ENCODE measurements at places on chromosomes 6 and 20.

GRCh38 chr20:40545478-40545877 lies 143.6 kb downstream of the MAFB start:
- no peak for DNase-seq

GRCh38 chr20:32315891-32316290 lies 38.4 kb downstream of the KIF3B start:
- no peak for DNase-seq

GRCh38 chr6:157186785-157187181 lies 136.5 kb downstream of the TMEM242 start:
- no peak for DNase-seq

DNA sequence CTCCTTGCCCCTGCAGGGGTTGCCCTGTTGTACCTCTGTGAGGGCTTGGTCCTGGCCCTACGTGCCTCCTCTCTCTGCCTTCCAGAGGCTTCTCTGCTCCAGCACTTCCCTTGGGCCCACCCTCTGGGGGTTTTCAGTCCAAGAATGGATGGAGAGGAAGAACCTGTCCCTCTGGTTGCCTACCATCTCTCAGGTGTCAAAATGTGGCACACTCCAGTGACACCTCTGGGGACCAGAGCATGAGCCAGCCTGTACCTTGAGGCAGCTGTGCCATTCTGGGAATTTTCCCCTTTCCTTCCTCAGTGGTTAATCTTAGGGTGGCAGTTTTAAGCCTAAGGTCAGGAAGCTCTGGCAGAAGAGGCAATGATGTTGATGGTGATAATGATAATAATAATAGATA lies 115.2 kb upstream of the ARMC2 start:
- DNase-seq: no peak

DNA sequence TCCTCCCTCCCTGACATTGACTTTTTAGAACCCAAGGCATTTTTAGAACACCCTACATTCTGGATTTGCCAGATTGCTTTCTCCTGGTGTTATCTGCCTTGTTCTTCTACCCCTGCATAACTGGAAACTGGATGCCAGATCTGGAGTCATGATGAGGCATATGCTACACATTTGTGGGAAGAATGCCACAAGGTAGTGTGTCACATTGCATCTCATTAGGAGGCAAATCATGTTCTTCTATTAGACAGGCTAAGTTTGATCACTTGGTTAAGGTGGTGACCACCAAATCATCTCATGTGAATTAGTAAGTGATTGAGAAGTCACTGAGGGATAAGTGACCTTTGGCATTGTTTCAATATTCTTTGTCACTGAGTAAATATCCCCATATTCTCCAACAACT lies 12.9 kb upstream of the NKX2-2 start:
- DNase-seq: no peak

- no peak for DNase-seq
These were observed 53.7 kb downstream of the HFE start for GRCh38 chr6:26140967-26141294.

DNA sequence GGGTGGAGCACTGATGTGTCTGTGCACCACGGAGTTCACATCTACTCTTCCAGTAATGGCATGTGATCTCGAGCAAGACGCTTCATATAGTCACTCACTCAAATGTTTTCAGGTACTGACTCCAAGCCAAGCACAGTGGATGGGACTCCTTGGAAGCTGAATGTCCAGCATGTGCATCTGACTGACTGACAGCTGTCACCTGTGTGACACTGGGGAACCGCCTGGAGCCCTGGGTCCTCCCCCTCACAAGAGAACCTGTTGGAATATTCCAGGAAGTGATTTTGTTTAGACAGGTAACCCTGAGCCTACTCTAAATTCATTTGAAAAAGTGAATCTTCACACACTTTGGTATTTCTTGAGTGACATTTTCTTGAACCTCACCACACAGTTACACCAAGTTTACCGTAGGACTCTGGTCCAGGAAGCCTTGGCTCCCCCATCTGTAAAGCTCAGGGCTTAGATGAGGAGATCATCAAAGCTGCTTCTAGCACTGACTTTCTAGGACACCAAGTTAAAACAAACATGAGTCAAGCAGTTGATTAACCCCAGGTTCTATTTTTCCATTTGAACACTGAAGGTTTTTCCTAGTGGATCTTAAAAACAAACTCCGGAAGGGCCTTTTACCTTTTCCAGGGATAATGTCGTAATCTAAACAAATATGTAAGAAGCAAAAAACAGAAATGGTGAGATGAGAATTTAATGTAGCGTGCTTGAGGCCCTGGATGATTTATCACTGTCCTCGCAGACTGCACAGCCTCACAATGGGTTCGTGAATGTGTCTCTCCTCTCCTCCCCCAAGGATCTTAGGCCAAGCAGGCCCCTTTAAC lies 50.1 kb downstream of the EDN3 start:
- DNase-seq: no peak

GRCh38 chr6:2979819-2980464 lies 8.6 kb upstream of the SERPINB6 start:
- DNase-seq: no peak

GRCh38 chr6:92114797-92115196 lies 1304.6 kb downstream of the EPHA7 start:
- DNase-seq: no peak

GRCh38 chr6:389622-390021 lies 1.9 kb upstream of the IRF4 start:
- no peak for DNase-seq

All from stimulated activated CD8-positive, alpha-beta memory T cell treated with anti-CD3 and anti-CD28 coated beads, Interleukin-15, amount 100 ng/mL, for 1 hour (primary cell).